Trophoblast cell (in vitro differentiated cells and primary cell): ENCODE measurements at places on chromosomes 7 and 10.
A peak's percentile ranks its signal among the peaks of the same experiment; 100 is the strongest.

DNA sequence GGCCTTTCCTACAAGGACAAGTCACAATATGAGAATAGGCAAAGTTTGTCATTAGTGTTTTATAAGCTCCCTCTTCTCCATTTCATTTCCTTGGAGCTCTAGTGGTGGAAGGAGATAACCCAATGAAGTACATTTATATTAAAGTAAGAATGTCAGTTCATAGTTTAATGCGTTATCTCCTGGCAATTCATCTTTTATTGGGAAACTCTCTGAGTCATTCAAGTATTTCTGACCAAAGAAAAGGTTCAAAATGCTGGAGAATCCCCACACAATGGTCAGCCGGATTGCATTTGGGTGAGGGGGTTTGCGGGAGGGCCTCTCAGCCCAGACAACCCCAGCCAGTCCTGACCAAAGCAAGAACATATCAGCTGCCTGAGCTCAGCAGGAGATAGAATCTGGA is 321.5 kb upstream of the NRP1 start:
- no peaks in the 10 kb centered on the region for H3K4me1 ChIP-seq
- H3K27me3 ChIP-seq: no peaks in the 10 kb centered on the region
- H3K4me3 ChIP-seq: no peak overlapping the region

GRCh38 chr7:158394936-158395335 is 192.7 kb downstream of the PTPRN2 start:
- H3K4me3 ChIP-seq: no peak overlapping the region
- peak; percentile 15 for DNase-seq
- no peaks in the 10 kb centered on the region for H3K4me1 ChIP-seq
- H3K27me3 ChIP-seq: no peaks in the 10 kb centered on the region

DNA sequence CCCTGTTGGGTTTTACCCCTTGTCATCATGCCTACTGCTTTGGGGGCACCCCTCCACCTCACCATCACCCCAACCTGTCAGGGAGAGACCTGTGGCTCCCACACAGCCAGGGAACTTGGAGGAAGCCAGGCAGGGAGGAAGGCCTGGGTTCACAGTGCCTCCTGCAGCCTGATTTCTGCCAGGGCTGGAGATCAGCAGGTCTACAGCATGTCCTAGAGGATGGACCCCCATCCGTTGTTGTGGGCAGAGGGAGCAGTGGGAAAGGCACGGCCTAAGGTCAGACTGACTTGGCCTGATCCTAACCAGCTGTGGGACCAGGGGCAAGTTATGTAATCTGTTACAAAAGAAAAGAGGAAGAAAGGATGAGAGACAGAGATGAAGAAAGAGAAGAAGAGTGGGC is 28.2 kb downstream of the ZCCHC24 start:
- H3K27ac ChIP-seq: no peak overlapping the region
- no peaks in the 10 kb centered on the region for H3K27me3 ChIP-seq
- no peaks in the 10 kb centered on the region for H3K4me1 ChIP-seq
- H3K36me3 ChIP-seq: no peaks in the 10 kb centered on the region
- no peak overlapping the region for H3K4me3 ChIP-seq

DNA sequence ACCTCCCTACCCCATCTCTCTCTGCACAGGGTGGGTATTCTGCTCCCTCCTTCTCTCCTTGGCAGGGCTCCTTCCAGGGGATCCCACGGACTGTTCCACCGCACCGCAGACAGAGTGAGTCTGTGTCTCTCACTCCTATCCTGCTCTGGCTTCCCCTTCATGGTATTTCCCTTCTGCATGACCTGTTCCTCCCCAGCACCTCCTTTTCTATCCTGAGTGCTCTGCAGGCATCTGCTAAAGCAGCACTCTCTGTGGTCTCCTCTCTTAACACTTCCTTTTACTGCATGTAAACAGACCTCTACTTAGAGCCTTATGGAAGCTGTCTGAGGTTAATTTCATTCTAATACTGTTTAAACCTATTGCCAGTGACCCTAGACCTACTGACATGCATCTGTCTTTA is 171.5 kb downstream of the CCSER2 start:
- H3K27me3 ChIP-seq: no peaks in the 10 kb centered on the region
- no peaks in the 10 kb centered on the region for H3K36me3 ChIP-seq
- H3K27ac ChIP-seq: peak overlapping the region; percentile 31
- no peak for DNase-seq

- no peaks in the 10 kb centered on the region for H3K27me3 ChIP-seq
- H3K36me3 ChIP-seq: no peaks in the 10 kb centered on the region
- H3K4me1 ChIP-seq: no peaks in the 10 kb centered on the region
- no peak overlapping the region for H3K4me3 ChIP-seq
Observed at GRCh38 chr10:117823980-117824379, 222.8 kb downstream of the RAB11FIP2 start.

DNA sequence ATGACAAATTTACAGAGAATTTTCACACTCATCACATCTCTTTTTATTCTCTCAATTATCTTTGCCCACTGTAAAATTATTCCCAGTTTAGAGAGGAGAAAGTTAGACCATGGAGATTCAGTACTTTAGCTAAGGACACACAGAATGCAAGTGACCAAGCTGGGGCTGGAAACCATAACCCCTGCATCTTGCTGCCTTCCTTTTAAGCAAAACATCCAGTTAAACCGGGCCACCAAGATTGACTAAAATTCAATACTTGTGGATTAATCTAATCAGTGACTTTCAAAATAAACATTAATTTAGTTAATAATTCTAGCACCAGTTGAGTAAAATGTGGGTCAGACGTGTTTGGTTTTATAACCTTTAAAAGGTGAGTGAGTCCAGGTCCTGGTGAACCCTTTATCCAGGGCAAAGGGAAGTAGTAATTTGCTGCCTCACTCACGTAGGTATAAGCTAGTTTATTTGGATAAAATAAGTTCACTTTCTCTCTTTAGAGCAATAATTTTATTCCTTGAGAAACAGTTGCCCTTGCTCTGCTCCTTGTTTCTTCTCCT is 1.9 kb upstream of the CYP2C8 start:
- no peaks in the 10 kb centered on the region for H3K4me1 ChIP-seq
- H3K4me3 ChIP-seq: no peak overlapping the region
- no peak overlapping the region for H3K27ac ChIP-seq

- no peak overlapping the region for H3K4me3 ChIP-seq
- H3K4me1 ChIP-seq: no peaks in the 10 kb centered on the region
- H3K27ac ChIP-seq: no peak overlapping the region
- DNase-seq: peak; percentile 26
Observed at GRCh38 chr10:51972733-51973346, 273.4 kb upstream of the CSTF2T start.

DNA sequence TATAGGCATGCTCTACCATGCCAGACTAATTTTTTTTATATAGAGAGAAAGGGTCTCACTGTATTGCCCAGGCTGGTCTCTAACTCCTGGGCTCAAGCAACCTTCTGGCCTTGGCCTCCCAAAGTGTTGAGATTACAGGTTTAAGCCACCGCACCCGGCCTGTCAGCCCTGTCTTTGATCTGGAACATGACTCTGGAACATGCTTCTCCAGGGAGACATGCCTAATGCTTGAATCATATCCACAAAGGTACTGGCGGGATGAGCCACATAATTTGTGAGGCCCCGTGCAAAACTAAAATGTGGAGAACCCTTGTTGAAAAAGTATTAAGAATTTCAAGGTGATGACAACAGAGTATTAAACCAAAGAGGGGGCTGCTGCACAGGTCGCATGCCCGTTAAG is 282.8 kb downstream of the ARHGAP12 start:
- H3K27ac ChIP-seq: no peak overlapping the region
- peak; percentile 50 for DNase-seq
- no peaks in the 10 kb centered on the region for H3K36me3 ChIP-seq
- H3K4me1 ChIP-seq: peaks cover 7% of the 10 kb centered on the region

- H3K36me3 ChIP-seq: no peaks in the 10 kb centered on the region
- no peak for DNase-seq
- peaks cover 4% of the 10 kb centered on the region for H3K4me1 ChIP-seq
- no peak overlapping the region for H3K4me3 ChIP-seq
Observed at GRCh38 chr7:41771717-41772116, 68.8 kb upstream of the INHBA start.

DNA sequence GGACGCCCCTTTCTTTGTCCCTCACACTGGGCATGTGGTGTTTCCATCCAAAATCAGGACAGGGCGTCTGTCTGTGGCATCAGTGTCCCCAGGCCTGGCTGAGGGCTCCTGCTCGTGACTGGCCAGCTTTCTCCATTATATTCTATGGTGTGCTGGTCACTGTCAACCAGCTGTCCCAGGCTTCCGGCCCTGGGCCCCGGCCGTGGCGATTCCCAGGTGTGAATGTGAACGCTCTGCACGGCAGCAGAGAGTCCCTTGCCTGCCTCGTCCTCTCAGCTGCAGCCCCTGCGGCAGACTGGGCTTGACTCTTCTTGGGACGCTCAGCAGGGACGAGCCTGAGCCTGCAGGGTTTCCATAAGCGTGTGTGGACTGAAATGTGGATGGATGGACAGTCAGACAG is 5.9 kb upstream of the UTF1 start:
- no peaks in the 10 kb centered on the region for H3K4me1 ChIP-seq
- H3K4me3 ChIP-seq: no peak overlapping the region
- H3K27me3 ChIP-seq: peaks cover 10% of the 10 kb centered on the region
- no peak for DNase-seq
- no peak overlapping the region for H3K27ac ChIP-seq
- no peaks in the 10 kb centered on the region for H3K36me3 ChIP-seq

GRCh38 chr7:69374044-69374425 is 224.2 kb upstream of the AUTS2 start:
- no peaks in the 10 kb centered on the region for H3K36me3 ChIP-seq
- no peak overlapping the region for H3K4me3 ChIP-seq
- H3K27me3 ChIP-seq: no peaks in the 10 kb centered on the region
- no peak overlapping the region for H3K27ac ChIP-seq
- H3K4me1 ChIP-seq: peaks cover 2% of the 10 kb centered on the region

DNA sequence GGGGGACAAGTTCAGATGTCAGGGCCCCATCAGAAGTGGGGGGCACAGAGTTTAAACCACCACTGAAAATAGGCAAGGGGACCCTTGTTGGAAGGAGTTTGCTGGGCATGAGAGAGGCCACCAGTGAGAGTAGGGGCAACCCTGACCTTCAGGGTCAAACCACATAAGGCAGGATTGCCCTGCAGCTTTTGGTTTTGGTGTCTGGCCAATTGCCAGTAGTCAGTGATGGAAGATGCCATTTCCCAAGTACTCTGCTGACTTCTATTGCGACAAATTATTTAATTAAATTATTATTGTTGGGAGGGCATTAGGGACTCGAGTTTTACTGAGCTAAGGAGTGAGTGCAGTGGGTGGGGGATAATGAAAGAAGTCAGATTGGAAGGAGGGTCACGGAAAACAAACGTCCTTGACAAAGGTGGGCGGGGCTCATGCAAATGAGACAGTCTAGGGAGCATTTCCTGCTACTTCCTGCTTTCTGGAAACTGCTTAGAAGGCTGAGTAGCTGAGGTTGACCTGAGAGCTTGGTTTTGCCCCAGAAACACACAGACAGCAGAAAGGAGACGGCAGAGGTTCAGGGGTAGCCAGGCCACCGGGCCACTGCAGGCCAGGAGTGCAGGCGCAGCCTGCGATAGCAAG is 74.2 kb upstream of the ANLN start:
- no peaks in the 10 kb centered on the region for H3K36me3 ChIP-seq
- no peak overlapping the region for H3K4me3 ChIP-seq
- no peaks in the 10 kb centered on the region for H3K27me3 ChIP-seq
- H3K27ac ChIP-seq: no peak overlapping the region
- H3K4me1 ChIP-seq: no peaks in the 10 kb centered on the region

- H3K27me3 ChIP-seq: no peaks in the 10 kb centered on the region
- no peaks in the 10 kb centered on the region for H3K4me1 ChIP-seq
- no peak overlapping the region for H3K4me3 ChIP-seq
- H3K36me3 ChIP-seq: no peaks in the 10 kb centered on the region
- peak; percentile 68 for DNase-seq
- H3K27ac ChIP-seq: no peak overlapping the region
Observed at GRCh38 chr10:52488606-52489485, 174.8 kb downstream of the DKK1 start.

- DNase-seq: no peak
- H3K36me3 ChIP-seq: no peaks in the 10 kb centered on the region
- no peak overlapping the region for H3K27ac ChIP-seq
- H3K4me1 ChIP-seq: no peaks in the 10 kb centered on the region
- no peak overlapping the region for H3K4me3 ChIP-seq
Observed at GRCh38 chr10:2094171-2094570, 356.8 kb upstream of the ADARB2 start.

DNA sequence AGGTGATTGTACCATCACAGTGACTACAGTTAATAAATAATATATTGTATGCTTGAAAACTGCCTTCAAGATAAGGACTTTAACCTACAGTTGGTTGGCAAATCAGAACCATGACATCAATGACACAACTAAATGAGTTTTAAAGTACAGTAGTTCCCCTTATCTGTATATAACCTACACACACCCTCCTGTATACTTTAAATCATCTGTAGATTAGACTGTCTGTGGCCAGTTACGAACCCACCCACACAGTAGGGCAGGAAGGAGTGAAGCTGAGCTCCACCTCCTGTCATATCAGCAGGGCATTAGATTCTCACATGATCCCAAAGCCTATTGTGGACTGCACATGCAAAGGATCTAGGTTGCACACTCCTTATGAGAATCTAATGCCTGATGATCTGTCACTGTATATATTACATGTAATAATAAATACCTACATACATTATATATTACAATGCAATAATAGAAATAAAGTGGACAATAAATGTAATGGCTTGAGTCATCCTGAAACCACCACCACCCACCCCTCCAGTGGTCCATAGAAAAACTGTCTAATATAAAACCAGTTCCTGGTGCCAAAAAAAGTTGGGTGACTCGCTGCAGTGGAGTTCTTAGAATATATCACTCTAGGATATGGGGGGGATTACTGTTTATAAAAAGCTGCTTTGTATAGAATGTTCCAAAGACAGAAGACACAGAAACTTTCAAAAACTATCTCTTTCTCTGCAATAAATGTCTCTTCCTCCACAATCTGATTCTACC is 5.6 kb downstream of the TPK1 start:
- H3K27ac ChIP-seq: no peak overlapping the region
- H3K4me1 ChIP-seq: no peaks in the 10 kb centered on the region
- no peaks in the 10 kb centered on the region for H3K36me3 ChIP-seq
- H3K27me3 ChIP-seq: no peaks in the 10 kb centered on the region
- no peak for DNase-seq

DNA sequence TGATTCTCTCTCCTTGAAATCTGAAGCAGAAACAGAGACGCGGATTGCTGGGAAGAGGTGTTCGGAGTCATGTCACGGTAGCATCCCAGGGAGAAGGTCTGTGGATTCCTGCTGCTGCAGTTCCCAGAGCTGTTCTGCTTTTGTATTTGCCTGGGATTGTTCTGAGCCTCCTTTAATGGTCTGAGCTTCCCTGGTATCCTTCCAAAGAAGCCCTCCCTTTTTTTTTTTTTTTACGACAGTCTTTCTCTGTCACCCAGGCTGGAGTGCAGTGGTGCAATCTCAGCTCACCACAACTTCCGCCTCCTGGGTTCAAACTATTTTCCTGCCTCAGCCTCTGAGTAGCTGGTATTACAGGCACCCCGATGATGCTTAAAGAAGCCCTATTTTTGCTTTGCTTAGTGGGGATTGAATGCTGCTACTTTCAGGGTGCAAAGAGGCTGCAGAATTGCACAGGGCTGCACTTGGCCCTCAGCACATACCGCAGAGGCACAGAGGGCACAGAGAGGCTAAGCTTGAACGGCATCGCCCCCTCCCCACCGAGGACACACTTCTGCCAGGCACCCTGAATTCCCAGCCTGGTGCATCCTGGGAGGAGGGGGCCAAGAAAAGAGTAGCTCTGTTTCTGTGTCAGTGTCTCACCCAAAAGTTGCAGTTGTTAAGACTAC is 208.6 kb upstream of the GALNT17 start:
- H3K27ac ChIP-seq: no peak overlapping the region
- no peaks in the 10 kb centered on the region for H3K36me3 ChIP-seq
- H3K4me3 ChIP-seq: peak overlapping the region; percentile 14
- H3K27me3 ChIP-seq: no peaks in the 10 kb centered on the region

GRCh38 chr10:129612481-129613109 is 145.6 kb downstream of the MGMT start:
- no peaks in the 10 kb centered on the region for H3K4me1 ChIP-seq
- no peaks in the 10 kb centered on the region for H3K27me3 ChIP-seq
- H3K36me3 ChIP-seq: no peaks in the 10 kb centered on the region
- H3K4me3 ChIP-seq: no peak overlapping the region
- no peak for DNase-seq
